ENCODE measurements at places on chromosomes 13 and 19.

GRCh38 chr19:3765121-3765520 is 2.6 kb downstream of the MRPL54 start:
- DNase-seq: no peak

DNA sequence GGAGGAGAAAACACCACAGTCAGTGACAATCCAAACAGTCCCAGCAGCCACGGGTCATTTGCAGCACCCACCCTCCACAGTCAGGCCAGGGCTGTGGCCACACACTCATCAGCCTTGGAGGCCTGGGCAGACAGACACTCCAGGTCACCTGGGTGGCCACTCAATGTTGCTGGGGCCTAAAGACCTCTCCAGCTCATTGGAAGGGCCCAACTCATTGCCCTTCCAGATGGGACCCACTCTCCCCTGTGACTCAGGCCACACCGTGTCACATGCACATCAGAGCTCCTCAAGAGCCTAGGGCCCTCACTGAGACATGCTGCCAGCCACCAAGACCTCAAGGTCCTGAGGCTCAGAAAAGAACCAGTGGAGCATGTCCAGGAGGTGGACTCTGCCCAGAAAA is 22.4 kb downstream of the TUBA3C start:
- DNase-seq: no peak

DNA sequence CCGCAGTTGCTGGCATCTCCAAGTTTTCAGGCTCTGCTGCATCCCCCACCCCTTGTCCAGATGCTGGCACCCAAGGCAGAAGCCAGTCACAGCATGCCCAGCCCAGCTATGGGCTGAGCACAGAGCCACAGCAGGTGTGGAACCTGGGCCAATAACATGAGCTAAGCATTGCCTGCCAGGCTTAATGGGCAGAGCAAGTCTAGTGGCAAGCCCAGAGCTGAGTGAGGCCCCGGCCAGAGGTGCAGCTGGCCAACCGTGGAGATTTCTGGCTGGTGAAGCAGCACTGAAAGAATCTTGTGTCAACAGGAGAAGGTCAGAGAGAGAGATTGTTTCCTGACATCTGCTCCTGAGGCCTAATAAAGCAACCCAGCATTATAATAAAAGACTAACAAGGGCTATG is 111.0 kb downstream of the B3GLCT start:
- DNase-seq: no peak

DNA sequence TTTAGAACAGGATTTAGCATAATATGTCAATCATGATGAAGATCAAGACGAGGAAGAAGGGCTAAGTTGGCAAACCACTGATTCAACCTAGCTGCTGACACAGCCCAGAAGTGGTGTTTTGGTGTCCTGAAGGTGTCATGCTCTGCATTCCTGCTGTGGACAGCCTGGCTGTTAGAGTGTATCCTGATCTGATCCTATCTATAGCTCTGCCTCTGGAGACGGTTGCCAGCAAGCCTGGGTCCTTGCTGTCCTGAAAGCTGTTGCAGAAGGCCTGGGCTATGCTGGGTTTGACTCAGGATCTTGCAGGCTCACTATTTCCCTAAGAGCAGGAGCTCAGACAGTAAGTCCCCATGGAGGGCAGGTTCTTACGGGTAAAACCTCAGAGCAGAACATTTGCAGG is 416.4 kb downstream of the TSHZ3 start:
- DNase-seq: no peak

GRCh38 chr19:55486971-55487923 is 989 bp upstream of the SSC5D start:
- peak; percentile 32 for DNase-seq

DNA sequence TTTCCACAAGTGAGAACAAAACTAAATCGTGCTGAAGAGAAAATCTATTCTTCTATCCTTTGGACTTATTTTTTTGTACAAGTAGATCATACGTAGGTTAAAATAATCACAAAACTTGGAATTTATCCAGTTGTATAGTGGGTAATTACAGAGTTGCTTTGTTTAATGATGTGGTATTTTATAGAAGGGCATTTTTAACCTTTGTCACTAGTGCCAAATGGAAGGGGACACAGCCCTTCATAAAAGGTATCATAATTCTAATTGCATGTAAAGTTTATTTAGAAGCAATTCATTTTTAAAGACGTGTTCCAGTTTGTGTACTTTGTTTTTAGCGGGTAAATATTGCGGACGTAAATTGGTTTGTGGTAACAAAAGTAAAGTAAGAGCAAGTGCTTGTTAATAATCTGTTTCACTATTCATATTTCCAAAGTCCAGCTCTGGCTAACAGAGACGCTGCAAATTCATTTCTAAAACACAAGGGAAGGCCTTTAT is 99.5 kb downstream of the ERCC5 start:
- DNase-seq: no peak

DNA sequence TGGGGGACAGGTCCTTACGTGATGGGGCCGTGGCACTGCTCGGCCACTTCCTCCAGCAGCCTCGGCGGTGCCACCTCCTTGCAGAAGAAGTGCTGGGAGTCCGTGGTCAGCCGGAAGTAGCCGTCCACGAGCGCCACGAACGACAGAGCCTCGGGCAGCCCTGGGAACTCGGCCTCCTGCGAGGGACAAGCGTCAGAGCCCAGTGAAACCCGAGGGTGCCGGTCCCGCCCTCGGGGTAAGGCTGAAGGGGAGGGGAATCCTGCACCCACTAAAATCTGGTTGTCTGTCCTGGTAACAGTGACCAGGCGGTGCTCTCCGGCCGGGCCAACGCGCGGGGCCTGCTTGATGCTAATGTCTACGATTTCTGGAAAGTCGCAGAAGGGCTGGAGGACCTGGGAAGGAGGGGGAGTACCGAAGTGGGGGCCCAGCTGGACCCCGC is 6.4 kb downstream of the JAK3 start:
- no peak for DNase-seq

DNA sequence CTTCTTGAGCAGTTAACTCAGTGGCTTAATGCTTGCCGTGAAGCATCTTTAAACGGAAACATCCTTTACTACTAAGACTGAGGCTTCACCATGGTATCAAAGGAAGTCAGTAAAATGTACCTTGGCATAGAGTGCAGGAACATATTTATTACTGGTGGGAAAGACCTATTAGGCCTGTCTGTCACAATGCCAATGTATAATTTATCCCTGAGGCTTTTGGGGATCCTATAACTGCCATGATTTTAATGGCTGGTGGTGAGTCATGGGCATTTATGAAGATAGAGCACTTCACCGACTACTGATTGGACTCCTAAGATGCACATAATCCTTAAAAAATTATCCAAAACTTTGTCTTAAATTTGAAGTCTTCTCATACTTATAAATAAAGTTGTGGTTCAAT is 79.6 kb downstream of the FGF14 start:
- DNase-seq: no peak
